Activated T-cell treated with anti-CD3 and anti-CD28 coated beads, Interleukin-2, amount 50 U/mL, for 72 hours (primary cell): ENCODE measurements at places on chromosomes 1 and 21. TPM values are rescaled to one million over a fixed set of nuclear protein-coding genes. Genes with fewer than 3 reads are reported as not detected.

The S100A12 gene
- total RNA-seq = not detected

- no peak overlapping the region for H3K27ac ChIP-seq
- H3K4me3 ChIP-seq = no peak overlapping the region
- no peaks in the 10 kb centered on the region for H3K36me3 ChIP-seq
Measured at GRCh38 chr1:172040466-172040865, 199.2 kb downstream of the DNM3 start.

- no peak for DNase-seq
- peaks cover 37% of the 10 kb centered on the region for H3K4me1 ChIP-seq
- peaks cover 44% of the 10 kb centered on the region for H3K27me3 ChIP-seq
- H3K36me3 ChIP-seq = no peaks in the 10 kb centered on the region
- peak overlapping the region; percentile 31 for H3K4me3 ChIP-seq
- H3K27ac ChIP-seq = no peak overlapping the region
Measured at GRCh38 chr1:154871374-154871773, 1.3 kb upstream of the KCNN3 start.

DNA sequence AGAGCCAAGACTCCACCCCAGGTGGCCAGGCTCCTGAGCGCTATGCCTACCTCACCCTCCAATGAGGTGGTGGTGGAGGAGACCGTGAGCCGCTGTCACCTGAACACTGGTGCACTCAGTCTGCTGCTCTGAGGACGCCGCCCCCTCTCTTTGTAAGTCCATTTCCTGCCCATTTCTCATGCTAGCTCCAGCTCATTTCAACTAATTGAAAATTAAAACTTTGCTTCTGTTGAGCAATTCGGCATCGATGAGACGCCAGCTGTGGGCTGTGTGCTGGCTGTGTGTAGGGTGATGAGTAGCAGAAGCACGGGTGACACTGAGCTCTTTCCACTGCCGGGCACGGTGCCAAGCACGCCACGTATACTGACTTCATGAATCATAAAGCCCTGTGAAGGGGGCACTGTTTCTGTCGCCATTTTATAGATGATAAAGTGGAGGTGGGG, 11.2 kb downstream of the TNFRSF1B start:
- H3K36me3 ChIP-seq = peaks cover 5% of the 10 kb centered on the region
- no peaks in the 10 kb centered on the region for H3K27me3 ChIP-seq
- H3K27ac ChIP-seq = peak overlapping the region; percentile 98
- peaks cover 89% of the 10 kb centered on the region for H3K4me1 ChIP-seq
